Temporal lobe (tissue), 4 donors: ENCODE measurements at places on chromosomes 16 and 17. TPM values are rescaled to one million over a fixed set of nuclear protein-coding genes. Genes with fewer than 3 reads are reported as not detected.

ABCA8 gene
- 3.9 TPM for total RNA-seq

KRTAP4-5 gene
- total RNA-seq, result not detected

GLIS2 gene
- 5.7 TPM for total RNA-seq

CLEC19A gene
- total RNA-seq, result not detected

RNF40 gene
- 64.4 TPM for total RNA-seq

KRT28 gene
- total RNA-seq, result 0.25 TPM

TBC1D3G gene
- total RNA-seq, result 0.74 TPM

SEPTIN12 gene
- not detected for total RNA-seq

WFIKKN2 gene
- 6.6 TPM for total RNA-seq

VKORC1 gene
- total RNA-seq, result 25.3 TPM

KCNH4 gene
- 0.74 TPM for total RNA-seq

CSF3 gene
- total RNA-seq, result not detected

IRF8 gene
- 1.7 TPM for total RNA-seq

SRCIN1 gene
- 29.0 TPM for total RNA-seq

KRTAP4-1 gene
- not detected for total RNA-seq
